Stimulated activated CD4-positive, alpha-beta T cell treated with anti-CD3 and anti-CD28 coated beads, Interleukin-1b, Interleukin-23, amount 100 ng/mL, for 1 hour (primary cell): ENCODE measurements at places on chromosomes 6 and 20.

DNA sequence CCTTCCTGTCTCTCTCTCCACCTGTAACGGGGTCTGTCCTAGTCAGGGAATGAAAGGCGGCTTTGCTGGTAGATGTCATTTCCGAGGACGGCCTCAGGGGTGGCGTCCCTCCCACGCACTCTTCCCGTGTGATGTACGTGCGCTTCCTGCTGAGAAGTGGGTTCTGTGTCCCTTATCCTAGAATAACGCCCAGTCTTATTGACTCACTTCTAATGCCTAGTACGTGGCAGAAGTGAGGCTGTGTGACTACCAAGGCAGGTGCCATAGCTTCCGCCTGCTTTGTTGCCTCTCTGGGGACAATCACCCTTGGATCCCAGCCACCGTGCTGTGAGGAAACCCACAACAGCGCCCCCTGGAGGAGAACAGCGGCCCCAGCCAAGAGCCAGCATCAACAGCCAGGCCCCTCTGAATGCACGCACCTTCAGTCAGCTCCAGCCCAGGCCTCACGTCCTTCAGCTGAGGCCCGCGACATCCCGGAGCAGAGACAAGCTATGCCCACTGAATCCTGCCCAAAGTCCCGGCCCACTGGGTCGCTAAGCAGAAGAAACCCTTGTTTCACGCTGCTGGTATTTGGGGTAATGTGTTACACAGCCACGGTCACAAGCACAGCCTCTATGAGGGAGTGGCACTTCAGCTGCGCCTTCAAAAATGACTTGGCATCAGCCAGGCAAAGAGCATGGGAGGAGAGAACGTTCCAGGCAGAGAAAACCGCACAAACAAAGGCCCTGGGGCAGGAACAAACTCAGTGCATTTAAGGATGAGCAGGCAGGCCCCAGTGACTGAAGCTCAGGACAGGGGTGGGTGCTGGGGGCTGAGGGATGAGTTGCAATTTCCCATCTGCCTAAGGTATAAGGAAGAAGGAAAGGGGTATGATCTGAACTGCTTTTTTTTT lies 224.2 kb downstream of the NFATC2 start:
- no peak for DNase-seq

GRCh38 chr20:7935027-7935551 lies 5.2 kb downstream of the HAO1 start:
- no peak for DNase-seq

DNA sequence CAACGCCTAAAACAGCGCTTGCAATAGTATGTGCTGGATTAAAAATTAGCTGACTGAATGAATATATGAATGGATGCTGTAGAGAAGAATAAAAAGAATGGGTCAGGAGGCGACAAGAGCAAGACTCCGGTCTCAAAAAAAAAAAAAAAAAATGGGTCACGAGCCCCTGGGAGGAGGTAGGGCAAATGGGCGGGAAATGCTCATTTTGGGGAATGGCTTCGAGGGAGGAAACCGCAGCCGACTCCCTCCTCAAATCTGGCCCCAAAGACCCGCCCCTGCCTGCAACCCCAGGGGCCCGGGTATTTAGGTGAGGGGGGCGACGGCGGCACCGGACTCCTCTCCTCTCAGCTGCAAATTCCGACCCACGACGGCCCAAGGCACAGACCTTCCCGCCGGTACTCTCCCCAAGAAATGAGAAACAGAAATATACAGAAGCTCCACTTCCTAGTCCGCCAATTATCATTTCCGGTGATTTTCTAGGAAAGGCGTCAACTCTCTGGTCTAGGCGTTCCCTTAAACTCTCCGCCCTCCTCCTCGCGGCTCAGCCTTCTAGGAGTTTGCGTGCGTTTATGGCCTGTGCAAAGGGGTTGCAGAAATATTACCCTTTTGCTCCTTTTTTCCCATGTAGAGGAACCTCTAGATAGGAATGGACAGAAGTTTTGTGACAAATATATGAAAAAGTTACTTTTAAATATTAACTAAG lies at the start of gene ZNF311:
TSS of gene ZNF311 (minus strand) at position 133 of the 703 bp plus-strand sequence. CDS start 1,361 bp downstream, outside the sequence.
- DNase-seq: no peak

- no peak for DNase-seq
These were observed 449.8 kb upstream of the RNF217 start for GRCh38 chr6:124512431-124512830.

DNA sequence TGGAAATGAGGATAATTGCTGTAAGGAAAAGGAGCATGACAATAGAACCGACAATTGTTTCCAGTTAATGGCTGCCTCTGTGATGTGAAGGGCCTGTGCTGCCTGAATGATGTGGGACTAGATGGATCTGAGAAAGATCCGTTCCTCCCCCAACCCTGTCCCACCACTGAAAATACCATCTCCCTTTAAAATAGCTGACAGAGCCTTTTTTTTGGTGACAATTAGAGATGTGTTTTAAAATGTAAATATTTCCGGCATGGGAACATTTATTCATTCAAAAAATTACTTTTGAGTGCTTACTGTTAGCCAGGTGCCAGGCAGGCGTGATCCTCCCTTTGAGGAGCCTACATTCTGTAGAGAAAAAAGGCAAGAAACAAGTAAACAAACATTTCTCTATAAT lies 72.4 kb upstream of the SUPT3H start:
- DNase-seq: no peak

- no peak for DNase-seq
These were observed 281.1 kb upstream of the MAN1A1 start for GRCh38 chr6:119630561-119631192.

DNA sequence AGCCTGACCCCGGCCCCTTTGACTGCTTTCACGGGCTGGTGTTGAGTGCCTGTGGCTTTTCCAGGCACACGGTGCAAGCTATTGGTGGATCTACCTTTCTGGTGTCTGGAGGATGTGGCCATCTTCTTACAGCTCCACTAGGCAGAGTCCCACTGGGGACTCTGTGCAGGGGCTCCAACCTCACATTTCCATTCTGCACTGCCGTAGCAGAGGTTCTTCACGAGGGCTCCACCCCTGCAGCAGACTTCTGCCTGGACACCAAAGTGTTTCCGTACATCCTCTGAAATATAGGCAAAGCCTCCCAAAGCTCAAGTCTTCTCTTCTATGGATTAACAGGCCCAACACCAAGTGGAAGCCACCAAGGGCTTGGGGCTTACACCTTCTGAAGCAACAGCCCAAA lies 691.5 kb upstream of the POU3F2 start:
- DNase-seq: no peak

DNA sequence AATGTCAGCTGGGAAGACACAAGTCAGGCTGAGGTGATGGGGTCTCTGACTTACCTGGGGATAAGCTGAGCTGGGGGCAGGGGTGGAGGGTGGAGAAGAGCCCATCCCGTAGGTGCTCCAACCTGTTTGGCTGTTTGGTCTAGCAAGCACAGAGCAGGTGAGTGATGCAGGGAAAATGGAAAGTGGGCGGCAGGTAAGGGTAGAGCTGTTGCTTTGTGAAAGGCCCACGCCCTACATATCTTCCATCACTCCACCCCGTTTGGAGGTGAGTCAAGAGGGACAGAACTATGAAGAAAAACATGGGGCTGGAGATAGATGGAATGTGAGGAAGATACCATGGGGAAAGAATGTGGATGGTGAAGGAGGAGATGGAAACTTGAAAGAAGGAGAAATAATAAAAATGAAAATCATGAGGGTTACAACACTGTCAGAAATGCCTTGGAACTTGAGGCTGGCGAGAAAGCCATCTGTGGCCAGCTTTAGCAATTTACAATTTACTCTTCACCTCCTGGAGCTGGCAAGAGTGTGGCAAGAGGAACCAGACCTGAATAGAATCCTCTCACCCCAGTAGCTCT lies 1.3 kb downstream of the LY6G6C start:
- no peak for DNase-seq

DNA sequence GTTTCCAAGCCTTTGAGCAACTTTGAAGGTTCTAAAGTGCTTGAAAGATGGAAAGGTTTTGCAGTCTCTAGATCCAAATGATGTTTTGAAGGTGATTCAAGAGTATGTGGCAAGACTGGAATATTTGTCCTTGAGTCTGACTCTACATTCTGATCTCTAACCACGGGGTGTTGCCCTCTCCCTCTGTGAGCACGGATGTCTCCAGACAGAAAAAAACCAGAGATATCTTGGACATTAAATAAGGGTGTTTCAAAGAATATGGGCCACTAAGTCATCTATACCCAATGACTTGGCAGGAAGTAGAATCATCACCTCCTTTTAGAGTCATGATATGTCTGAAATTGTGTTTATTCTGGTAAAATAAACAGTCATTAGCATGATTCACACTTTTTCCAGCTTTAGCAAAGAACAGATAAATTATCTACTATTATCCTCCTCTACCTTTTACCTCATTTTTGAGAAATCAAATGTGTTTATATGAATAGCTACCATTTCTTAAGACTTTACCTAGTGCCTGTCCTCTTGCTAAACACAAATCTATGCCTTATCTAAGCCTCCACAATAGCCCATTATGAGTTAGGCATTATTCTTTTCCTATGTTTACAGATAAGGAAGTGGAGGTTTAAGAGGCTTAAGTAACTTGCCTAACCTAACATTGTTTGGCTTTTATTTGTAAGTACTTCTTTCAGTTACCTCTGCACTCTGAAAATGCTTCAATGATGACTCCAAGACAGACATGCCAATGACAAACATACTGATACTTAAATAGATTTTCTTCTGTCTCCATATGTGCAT lies 384.4 kb downstream of the BMP2 start:
- no peak for DNase-seq

- no peak for DNase-seq
These were observed 70.0 kb downstream of the ZFAND3 start for GRCh38 chr6:37889486-37889885.

- no peak for DNase-seq
These were observed 6.2 kb upstream of the CGA start for GRCh38 chr6:87101067-87101466.

DNA sequence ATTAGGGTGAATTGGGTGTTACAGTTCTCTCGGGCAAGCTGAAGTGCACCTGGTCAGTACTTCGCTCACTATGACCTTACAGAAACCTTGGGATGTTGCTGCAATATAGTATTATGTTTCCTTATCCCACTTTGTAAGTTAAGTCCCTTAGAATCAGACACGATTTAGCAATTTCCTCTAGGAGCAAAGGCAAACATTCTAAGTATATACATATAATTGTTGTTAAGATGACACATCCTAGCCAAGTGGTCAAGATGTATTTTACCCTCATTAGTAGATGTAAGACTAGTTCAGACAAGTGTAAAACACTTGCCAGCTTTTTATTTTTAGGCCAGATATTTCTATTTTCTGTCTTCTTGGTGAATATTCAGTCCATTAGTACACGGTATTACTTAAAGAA lies 31.1 kb upstream of the RGS17 start:
- no peak for DNase-seq

GRCh38 chr6:8065519-8065911 lies 1.3 kb upstream of the BLOC1S5 start:
- no peak for DNase-seq

- DNase-seq: no peak
These were observed 365.9 kb upstream of the AGPAT4 start for GRCh38 chr6:161639772-161640171.

- no peak for DNase-seq
These were observed 3.1 kb downstream of the LY6G6D start for GRCh38 chr6:31718265-31718664.

- no peak for DNase-seq
These were observed 114.8 kb downstream of the RPS12 start for GRCh38 chr6:132929141-132929540.

DNA sequence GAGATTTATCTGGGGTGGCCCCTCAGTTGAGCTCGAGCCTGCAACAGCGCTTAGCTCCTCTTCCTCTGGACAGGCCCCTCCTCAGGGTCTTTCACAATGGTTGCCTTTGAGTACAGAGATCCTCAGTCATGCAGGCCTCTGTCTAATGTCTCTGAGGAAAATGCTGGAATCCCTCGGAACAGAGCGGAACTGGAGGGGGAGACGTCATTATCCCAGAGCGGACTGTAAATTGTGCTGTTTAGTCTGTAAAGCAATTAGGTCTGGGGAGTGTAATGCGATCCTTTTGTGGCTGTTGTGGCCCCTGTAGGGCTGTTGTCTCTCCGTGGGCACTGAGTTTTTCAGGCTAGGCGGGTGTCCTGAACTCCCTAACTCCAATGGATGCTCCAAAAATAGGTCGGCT lies 15.0 kb upstream of the DAAM2 start:
- no peak for DNase-seq

DNA sequence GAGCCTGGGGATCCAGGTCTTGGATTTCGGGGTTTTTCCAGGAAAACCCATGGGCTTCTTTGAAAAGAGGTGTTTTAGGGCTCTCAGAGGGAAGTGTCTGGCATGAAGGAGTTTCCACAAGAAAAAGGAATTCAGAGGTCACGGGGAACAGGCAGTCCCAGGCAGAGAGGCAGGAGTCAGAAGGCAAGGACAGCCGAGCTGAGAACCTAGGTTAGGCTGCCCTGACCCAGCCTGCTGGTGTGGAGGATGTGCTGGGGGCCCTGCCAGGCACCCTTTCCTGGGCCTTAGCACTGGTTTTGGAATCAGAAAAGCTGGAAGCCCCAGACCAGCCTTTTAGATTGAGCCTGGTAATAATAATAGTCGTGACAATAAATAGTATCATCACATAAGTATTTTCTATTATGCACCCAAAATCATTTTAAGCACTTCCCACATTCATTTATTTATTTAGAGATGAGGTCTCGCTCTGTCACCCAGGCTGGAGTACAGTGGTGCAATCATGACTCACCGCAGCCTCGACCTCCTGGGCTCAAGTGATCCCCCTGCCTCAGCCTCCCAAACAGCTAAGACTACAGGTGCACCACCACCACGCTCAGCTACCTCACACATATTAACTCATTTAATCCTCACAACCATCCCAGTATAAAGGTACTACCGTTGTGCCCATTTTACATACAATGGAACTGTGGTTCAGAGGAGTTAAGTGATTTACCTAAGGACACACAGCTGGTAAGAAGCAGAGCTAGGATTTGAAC lies 19.9 kb downstream of the TGM2 start:
- DNase-seq: no peak

GRCh38 chr6:130666786-130667185 lies 160.4 kb upstream of the SMLR1 start:
- no peak for DNase-seq

DNA sequence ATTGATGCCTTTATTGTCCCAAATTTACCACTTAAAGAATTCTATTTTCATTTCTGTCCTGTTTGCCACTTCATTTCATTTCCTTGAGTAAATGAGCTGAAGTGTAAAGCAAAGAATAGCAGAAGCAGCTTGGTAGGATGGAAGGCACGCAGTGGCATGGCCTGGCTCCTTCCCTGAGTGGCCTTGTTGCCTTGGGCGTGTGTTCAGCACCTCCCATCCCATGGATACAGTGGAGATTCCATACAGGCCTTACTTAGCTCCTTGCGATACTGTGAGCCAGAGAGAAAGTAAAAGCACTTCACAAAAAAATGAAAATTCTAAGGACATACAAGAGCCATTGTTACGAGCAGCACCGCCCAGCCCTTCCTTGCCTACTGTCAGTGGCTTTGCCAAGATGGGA lies 39.6 kb downstream of the ALDH5A1 start:
- DNase-seq: no peak
